ENCODE measurements at places on chromosomes 7 and 10. TPM values are rescaled to one million over a fixed set of nuclear protein-coding genes. Genes with fewer than 3 reads are reported as not detected.

Gene ANXA8L1
- total RNA-seq: not detected

Gene PIK3CG
- total RNA-seq: not detected

Gene NKX1-2
- total RNA-seq: not detected

Gene DDC
- not detected for total RNA-seq

Gene PTN
- 13.9 TPM for total RNA-seq

Gene NYAP1
- 0.26 TPM for total RNA-seq

DNA sequence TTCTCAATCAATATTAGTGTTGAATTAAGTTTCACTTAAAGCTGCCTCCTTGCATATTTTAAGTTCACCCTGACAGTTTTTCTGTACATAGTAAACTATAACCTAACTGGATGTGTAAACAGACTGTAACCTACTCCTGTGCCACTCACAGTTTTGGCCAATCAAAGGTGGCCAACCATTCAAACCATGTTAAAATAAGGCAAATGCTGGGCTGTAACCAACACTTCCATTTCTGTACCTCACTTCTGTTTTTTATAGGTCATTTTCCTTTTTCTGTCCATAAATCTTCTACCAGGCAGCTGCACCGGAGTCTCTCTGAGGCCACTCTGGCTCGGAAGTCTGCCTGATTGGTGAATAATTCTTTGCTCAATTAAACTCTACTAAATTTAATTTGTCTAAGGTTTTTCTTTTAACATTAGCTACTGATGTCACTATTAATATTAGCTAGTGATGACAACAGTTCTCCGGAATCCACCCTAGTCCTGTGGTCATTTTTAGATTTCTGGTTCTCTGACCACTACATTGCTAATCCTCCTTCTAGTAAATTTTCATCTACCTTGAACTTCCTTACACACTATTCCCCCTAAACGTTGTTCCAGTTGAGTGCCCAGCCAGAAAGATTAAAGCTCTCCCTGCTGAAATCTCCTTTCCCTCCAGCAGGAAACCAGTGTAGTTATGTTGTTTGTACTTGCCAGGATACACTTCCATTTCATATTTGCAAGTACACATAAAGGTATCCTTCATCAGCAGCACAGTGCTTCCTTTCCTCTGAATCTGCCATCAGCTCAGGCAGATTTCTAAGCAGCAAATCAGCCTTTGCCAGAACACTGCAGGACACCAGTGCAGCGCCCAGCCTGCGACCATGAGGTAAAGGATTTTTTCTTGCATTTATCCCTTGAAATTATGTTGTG lies 18.6 kb upstream of the IFIT2 start:
- H3K4me3 ChIP-seq: peak overlapping the region; percentile 17
- peaks cover 26% of the 10 kb centered on the region for H3K4me1 ChIP-seq
- no peaks in the 10 kb centered on the region for H3K36me3 ChIP-seq
- H3K27me3 ChIP-seq: no peaks in the 10 kb centered on the region
- peak overlapping the region; percentile 80 for H3K27ac ChIP-seq
- DNase-seq: peak; percentile 81

DNA sequence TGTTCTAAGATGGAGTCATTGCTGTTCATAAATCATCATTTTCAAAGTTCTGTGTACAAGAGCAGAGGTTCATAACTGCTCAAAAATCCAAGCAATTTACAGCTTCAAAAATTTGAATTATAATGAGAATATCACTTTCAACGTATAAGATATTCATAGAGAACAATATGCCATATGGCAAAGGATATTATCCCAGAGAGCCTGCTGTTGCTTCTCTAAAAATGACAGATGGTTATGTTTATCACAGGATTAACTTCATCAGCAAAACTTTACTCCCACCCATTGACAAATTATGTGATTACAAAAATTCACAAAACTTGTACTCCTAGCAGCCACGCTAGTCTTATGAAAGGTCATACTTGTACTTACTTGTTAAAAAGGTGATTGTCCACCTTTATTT lies 105.1 kb downstream of the PIP4K2A start:
- no peaks in the 10 kb centered on the region for H3K4me1 ChIP-seq
- no peaks in the 10 kb centered on the region for H3K27me3 ChIP-seq
- no peaks in the 10 kb centered on the region for H3K36me3 ChIP-seq

DNA sequence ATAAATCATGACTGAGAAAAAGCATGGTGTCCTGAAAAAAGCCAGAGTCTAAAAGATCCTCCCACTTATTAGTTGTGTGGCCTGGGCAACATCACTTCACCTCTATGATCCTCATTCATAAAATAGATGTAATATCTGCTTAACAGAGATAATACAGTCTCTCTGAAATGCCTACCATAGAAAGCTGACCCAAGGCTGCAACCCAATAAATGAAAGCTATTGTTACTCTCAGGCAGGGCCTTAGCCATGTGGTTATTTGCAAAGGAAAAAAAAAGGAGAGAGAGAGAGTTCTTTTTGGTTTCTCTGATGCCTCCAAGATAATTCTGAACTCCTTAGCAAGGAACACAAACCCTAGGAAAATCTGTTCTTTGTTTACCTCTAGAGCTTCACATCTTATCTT lies 7.9 kb downstream of the FAM13C start:
- no peaks in the 10 kb centered on the region for H3K36me3 ChIP-seq
- H3K27ac ChIP-seq: no peak overlapping the region
- H3K4me1 ChIP-seq: no peaks in the 10 kb centered on the region
- no peaks in the 10 kb centered on the region for H3K27me3 ChIP-seq
- no peak for DNase-seq
- H3K4me3 ChIP-seq: no peak overlapping the region

DNA sequence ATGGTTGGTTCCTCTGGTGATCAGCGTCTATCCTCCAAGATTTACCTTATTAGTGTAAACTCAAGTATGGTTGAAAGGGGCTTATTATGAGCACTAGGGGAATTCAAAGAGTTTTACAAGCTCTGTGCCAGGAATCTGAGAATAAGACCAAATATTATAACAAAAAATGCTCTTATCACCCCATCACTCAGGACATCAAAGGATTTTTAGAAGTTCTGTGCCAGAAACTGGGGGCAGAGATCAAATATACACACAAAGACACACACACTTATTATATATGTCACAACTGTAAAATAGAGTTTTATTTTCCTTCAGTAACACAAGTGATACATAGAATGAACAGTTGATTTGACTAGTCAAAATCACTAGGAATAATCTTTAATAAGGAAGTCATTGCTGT lies 89.3 kb downstream of the MLLT10 start:
- no peak for DNase-seq
- H3K36me3 ChIP-seq: no peaks in the 10 kb centered on the region
- no peaks in the 10 kb centered on the region for H3K27me3 ChIP-seq
- H3K27ac ChIP-seq: no peak overlapping the region
- no peak overlapping the region for H3K4me3 ChIP-seq

DNA sequence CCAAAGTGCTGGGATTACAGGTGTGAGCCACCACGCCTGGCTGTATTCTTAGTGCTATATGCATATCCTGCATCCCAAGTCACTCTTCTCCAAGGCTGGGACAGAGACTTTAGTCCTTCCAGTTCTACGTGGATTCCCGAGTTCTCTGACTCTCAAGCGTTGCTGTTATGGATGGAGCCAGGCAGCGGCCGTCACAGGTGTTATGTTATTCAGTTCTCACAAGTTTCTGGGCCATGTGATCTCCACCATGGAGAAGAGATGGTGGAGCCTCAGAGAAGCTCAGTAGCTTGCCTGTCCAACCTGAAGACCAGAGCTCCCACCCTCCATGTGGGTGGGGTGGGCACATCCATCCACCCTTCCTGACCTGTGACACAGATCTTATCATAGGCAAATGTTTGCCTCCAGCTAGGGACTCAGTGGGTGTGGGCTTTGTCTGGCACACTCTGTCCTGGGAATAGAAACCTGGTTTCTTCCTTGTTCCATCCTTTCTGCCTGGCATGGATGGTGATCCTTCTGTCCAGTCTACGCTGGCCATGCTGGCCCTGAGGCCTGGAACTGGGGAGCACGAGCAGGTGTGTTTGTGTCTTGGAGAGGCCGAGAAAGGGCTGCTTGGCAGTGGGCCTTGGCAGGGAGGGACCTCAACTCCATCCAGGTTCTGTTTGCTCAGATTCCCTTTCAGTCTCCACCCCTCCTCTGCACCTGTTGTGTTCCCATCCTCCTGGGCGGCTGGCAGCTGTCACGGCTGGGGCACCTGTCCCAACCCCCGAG lies 55.3 kb downstream of the NEURL1 start:
- no peaks in the 10 kb centered on the region for H3K36me3 ChIP-seq
- H3K27ac ChIP-seq: no peak overlapping the region
- no peaks in the 10 kb centered on the region for H3K4me1 ChIP-seq
- no peak for DNase-seq

Data from fibroblast of lung (primary cell).